ENCODE measurements at places on chromosomes 16 and 17.

GRCh38 chr16:90070440-90070839 lies 6.7 kb downstream of the PRDM7 start:
- DNase-seq: no peak

- DNase-seq: no peak
Measured at GRCh38 chr16:57892447-57893096, 78.4 kb downstream of the CNGB1 start.

DNA sequence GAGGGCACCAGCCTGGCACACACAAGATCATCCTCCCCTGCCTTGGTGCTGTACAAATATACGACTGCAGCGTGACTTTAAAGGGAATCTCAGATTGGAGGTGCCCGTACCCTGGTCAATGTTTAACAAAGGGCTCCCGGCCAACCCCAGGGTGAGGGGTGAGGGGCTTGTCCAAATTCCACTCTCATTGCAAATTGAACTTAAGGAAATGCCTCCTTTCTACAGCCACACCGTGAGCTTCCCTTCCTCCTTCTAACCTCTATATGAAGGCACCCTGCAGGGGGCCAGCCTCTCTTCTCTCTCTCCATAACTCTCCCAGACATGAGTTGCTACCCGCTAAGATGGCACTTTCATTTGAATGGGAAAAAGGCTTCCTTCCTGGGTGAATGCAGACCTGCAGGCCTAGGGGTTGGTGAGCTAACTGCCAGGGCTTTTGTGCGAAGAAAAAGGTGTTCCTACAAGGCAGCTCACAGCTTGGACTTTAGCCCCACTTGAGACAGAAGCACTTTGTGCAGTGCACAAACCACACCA lies 76.6 kb downstream of the IRF8 start:
- DNase-seq: no peak

GRCh38 chr17:81741049-81741593 lies 29.0 kb downstream of the SLC25A10 start:
- DNase-seq: no peak

DNA sequence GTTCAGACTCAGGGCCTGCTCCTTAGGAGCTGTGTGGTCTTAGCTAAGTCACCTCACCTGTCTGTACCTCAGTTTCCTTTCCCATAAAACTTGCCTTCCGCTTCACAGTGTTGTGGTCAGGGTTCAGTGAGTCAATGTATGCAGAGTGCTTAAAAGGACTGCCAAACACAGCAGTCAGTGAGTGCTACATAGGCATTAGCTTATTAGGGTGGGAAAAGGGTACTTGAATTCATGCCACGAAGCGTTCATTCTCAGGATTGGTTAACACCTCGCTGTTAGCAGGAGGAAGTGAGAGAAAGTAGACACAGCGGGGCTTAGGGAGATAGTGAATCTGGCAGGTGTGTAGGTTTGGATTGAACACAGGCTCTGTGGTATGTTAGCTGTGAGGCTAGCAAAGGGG lies 155.2 kb downstream of the SHISA9 start:
- DNase-seq: no peak

- DNase-seq: no peak
Measured at GRCh38 chr17:75835654-75835987, 8.6 kb downstream of the UNC13D start.

DNA sequence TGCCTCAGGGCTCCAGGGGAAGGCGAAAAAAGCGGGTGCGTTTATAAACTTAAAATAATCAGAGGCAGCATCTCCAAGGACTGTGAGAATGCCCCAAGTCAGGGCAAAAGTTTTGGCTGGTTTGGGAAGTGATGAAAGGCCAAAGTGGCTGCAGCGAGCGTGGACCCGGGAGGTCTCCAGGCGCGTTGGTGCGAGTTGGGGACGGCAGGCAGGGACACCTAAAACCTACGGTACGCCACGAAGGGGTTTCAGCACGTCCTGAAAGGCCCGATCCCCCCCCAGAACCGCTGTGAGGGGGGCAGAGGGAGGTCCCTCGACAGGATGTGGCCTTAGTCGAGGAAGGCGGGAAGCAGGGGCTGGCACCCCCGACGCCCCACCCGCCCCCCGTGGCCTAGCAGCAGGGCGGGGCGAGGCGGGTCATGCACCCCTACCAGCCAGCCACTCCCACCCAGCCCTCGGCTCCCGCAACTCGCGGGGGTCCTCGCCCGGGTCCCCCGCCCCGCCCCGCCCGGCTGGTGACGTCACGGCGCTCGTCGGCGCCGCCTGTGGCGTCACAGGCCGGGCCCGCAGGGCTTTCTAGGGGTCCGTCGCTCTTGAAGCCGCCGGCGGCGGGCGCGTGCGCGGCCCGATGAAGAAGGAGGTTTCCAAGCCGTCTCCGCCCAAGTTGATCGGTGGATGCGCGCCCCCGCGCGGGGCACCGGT lies at the start of gene MYCBPAP:
Gene MYCBPAP (plus strand): TSS at position 569 of the 702 bp plus-strand sequence. CDS start 236 bp downstream, outside the sequence.
- peak; percentile 79 for DNase-seq

GRCh38 chr16:84266451-84266850 lies 26.6 kb upstream of the KCNG4 start:
- no peak for DNase-seq

DNA sequence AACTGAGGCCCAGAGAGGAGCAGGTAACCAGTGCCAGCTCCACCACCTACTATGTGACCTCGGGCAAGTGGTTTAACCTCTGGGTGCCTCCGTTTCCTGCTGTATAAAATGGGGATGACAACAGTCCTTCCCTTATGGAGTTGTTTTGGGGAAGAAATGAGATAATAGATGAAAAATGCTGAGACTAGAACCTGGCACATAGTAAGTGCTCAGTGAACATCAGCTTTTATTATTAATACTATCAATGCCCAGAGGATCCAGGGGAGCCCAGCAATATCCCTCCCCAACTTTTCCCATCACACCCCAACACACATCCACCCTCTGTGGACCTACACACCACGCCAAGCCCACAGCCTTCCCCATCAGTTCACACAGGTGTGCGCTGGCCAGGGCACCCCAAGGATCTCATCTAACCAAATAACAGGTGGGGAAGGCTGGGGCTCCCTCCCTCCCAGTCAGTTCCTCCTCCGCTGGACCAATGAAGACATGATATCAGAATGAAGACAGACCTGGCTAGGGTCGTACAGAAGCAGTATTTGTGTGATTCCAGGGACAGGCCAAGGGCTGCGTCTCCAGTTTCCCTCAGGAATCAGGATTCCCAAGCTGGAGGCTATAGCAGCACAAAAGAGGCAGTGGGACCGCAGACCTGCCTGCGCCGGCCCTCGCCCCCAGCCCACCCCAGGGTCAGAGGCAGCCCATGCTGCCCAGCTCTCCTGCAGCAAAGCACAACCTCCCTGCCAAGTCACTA lies 1.8 kb downstream of the ATP2A3 start:
- DNase-seq: no peak

GRCh38 chr17:69812240-69812837 lies 262.7 kb upstream of the KCNJ16 start:
- no peak for DNase-seq

DNA sequence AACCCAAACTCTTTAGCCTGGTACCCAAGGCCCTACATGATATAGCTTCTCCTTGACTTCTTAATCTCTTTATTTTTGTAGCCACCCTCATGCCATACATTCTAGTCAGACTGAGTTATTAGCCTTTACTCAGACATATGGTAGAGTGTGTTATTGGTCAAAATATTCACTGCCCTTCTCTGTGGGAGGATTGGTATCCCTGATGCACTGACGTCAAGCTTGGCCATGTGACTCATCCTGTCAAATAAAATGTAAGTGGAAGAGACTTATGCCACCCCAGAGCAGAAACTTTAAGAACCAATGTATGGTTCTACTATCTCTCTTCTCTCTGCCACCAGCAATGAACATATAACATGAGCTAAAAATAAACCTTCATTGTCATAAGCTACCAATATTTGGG lies 12.2 kb upstream of the BEAN1 start:
- DNase-seq: no peak

DNA sequence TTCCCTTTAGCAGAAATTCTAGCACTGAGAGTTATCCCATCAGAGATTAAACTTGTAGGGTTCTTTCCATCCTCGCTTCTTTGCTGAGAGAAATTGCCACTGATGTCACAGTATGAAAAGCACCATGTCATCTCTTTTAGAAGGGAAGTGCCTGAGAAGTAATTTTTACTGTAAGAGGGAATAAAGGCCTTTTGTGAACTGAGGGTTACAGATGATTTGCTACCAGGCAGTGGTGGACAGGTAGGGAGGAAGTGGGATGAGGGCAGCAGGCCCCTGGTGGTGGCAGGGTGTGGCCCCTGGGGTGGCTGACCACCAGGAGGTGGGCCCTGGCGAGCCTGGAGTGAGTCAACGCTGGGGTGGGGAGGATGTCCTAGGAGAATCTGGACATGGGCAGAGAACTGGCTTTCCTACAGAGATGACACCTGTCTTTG lies 6.4 kb upstream of the MILR1 start:
- no peak for DNase-seq

- DNase-seq: no peak
Measured at GRCh38 chr16:17306745-17307144, 164.0 kb downstream of the XYLT1 start.
